ENCODE measurements at places on chromosomes 12 and 14.

DNA sequence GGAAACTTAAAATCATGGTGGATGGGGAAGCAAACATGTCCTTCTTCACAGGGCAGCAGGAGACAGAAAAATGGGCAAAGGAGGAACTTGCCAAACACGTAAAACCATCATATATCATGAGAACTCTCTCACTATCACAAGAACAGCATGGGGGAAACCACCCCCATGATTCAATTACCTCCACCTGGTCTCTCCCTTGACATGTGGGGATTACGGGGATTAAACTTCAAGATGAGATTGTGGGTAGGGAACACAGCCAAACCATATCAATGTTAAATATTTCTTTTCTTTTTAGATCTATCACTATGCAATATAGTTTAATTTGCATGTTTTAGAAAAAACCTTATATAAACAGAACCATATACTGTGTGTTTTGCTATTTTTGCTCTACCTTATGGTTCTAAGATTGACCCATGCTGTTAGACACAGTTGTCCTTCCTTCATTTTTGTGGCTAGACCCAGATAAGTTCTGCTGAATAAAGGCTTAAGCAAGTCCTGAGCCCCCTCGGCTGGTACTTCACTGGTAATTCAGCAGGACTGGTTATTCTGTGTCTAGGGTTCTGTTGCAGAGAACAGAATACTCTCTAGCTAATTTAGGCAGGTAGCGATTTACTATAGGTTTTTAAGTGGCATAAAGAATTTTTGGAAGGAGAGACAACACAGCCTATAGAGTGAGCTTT is 253.7 kb upstream of the HMGA2 start:
- DNase-seq, result no peak

GRCh38 chr14:96764012-96764411 is 33.2 kb upstream of the VRK1 start:
- no peak for DNase-seq

- DNase-seq, result no peak
Observed at GRCh38 chr12:59643550-59643949, 47.7 kb downstream of the SLC16A7 start.

- no peak for DNase-seq
Observed at GRCh38 chr14:99327050-99327449, 55.1 kb upstream of the BCL11B start.

DNA sequence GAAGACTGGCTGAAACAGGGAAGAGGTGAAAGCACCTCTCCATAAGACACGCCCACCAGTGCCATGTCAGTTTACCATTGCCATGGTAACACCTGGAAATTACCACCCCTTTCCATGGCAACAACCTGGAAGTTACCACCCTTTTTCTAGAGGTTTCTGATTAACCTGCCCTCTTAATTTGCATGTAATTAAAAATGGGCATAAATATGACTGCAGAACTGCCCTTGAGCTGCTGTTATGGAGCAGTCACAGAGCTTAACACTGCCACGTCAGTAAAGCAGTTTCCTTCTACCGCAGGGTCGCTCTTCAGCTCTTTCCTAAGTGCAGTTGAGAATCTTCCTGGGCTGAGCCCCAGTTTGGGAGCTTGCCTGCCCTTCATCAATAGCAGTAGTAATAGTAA is 55.2 kb downstream of the RASSF3 start:
- no peak for DNase-seq

- no peak for DNase-seq
Observed at GRCh38 chr12:131487388-131488124, 223.3 kb upstream of the SFSWAP start.
